ENCODE measurements at places on chromosomes 6 and 20. TPM values are rescaled to one million over a fixed set of nuclear protein-coding genes. Genes with fewer than 3 reads are reported as not detected.

The DNMT3B gene
- 3.3 TPM for total RNA-seq

The ITCH gene
- 25.4 TPM for total RNA-seq

The CASS4 gene
- total RNA-seq, result 0.06 TPM

DNA sequence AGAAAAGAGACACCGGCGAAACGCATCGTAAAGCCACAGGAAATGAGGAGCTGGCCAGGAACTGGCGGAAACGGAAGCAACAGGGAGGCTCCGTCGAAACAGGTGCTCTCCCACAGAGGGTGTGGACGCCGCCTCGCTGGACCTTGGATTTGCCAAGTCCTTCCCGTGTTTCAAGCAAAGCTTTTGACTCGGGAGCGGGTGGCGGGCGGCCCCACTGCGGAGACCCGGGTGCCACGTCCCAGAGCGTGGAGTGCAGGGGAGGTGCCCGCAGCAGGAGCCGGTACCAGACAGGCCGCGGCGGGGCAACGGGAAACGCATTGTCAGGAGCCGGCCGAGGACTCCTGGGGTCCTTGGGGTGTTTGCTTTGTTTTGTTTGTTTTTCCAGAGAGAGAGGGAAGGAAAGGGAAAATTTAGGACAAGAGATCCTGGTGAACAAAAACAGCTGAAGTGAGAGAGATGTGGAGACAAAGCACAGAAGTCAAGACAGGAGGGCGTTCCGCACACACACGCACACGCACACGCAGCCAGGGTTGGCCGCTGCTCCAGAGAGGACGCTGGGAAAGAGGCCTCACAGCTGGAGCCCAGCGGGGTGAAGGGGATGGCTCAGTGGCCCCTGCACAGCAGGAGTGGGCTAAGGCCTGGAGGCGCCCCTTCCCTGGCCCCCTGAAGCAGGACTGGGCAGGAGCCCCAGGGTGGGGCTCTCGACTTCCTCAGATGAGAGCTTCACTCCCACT lies 50.9 kb upstream of the CHRNA4 start:
- no peak for DNase-seq

GRCh38 chr6:128655978-128656498 lies 135.6 kb upstream of the PTPRK start:
- peak; percentile 58 for DNase-seq

DNA sequence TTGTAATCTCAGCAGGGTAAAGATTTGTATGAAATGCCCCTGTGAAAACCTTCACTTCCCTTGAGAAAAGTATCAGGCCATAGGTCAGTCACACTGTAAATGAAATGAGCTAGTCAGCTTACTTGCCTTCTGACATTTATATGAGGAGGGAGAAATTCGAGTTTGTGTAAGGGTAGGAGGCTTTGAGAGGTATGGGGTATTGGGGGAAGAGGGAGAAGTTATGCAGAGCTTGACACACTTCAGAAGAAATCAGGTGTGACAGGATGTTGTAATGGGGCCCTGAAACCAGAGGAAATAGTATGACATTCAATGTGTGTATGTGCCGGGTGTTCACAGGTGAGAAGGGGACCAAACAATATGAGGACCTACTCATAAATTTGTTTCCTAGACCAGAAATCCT lies 64.2 kb upstream of the CCN6 start:
- no peak for DNase-seq

DNA sequence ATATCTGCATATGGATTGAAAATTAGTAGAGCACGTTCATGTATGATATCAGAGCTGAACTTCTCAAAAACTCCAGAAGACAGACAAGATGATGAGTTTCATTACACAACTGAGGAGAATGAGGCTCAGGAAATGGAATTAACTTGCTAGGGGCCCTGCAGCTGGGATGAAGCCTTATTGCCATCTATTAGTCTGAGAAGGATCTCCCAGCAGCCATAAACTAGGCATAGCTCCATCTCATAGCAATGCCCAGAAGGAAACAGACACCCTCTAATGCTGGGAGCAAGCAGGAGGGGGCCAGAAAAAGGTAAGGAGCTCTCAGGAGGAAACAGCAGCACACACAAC lies 18.0 kb downstream of the TFEB start:
- DNase-seq, result no peak

DNA sequence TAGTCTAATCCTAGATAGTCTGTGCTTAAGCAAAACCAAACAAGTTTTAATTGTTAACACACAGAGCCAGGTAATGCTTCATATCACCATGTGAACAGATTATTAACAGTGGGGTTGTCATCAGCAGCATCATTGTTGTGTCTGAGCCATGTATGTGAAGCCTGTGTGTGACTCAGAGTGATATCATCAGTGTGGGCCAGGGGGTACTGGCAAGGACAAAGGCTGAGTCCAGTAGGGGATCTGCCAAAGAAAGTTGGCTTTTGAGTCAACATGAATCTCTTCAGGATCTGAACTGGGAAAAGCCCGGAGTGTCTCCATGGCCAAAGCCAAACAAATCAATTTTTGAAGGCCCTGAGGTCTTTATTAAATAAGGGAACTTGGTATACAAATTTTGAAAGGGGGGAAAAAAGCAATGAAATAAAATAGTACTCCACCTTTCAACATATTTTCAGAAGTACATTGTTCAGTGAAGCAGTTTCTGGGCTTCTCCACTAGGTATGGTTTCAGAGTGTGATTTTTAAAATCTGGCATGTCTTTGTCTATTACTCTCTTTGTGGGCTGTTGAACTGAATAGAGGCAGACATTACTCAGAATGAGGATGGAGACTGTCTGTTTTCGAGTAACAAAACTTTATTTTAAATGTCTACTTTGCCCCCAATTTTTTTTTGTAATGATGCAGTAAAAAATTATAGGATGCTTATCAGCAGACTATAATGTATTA lies 444.2 kb upstream of the JAG1 start:
- DNase-seq, result peak; percentile 8

DNA sequence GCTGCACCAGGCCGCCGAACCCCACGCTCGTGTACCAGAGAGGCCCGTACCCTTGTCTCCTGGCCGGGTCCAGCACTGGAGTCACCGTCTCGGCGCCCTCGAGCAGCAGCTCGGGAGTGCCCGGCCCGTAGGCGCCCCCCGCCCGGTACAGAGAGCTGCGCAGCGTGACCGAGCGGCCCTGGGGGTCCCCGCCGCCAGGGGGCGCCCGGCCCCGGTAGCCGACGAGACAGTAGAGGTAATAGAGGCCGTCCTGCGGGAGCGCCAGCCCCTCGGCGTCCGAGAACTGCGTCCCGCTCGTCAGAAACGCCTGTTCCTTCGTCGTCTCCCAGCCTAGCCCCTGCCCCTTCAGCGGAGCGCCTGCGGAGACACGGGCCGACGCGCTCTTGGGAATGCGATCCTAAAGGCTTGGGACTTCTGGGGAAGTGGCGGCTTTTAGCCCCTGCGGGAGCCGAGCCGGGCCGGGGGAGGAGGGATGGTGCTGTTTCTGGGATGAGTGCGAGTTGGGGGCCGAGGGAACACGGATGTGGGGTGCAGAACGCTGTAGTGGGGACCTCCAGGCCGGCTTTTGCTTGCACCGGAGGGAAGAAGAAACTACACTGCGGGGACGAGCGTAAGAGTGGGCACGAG lies 1.3 kb downstream of the LTB start:
- DNase-seq, result peak; percentile 53

DNA sequence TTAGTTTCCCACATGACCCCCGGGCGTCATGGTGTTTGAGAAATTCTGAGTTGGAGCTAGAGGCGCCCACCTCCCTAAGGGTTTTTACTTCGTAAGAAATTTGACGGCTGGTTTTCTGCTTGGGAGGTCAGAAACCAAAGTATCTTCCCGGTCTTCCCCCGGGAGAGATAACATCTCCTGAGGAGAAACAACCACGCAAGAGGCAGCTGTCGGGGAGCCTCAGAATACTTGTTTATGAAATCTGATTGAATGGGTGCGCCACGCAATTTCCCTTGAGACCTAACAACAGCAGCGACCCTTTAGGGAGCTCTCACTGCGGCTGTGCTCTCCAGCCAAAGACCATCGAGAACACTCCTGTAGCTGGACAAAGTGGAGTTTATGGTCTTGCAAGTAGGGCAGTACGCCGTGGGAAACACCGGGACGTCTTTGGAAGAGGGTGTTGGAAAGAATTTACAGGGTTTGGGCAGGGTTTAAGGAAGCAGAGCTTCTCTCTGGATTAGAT lies 608 bp upstream of the EIF2S2 start:
- DNase-seq, result peak; percentile 6

DNA sequence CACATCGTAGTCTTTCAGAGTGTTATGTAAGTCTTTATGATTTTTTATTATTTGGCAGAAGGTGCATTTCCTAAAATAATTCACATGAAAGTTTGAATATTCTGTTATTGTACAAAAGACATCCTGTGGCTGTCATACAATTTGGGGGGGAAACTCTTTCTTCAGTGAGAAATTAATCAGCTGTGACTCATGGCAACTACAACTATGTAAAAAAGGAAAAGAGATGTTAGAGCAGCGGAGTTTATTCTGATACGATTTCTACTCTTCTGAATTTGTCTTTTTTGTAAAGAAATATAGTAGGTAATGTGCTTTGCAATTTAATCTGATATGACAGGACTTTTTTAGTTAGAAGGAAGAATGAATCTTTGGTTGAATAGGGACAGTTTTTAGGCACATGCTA lies 14.2 kb downstream of the COL19A1 start:
- DNase-seq, result no peak

- no peak for DNase-seq
Measured at GRCh38 chr6:19408331-19408730, 428.8 kb upstream of the ID4 start.

DNA sequence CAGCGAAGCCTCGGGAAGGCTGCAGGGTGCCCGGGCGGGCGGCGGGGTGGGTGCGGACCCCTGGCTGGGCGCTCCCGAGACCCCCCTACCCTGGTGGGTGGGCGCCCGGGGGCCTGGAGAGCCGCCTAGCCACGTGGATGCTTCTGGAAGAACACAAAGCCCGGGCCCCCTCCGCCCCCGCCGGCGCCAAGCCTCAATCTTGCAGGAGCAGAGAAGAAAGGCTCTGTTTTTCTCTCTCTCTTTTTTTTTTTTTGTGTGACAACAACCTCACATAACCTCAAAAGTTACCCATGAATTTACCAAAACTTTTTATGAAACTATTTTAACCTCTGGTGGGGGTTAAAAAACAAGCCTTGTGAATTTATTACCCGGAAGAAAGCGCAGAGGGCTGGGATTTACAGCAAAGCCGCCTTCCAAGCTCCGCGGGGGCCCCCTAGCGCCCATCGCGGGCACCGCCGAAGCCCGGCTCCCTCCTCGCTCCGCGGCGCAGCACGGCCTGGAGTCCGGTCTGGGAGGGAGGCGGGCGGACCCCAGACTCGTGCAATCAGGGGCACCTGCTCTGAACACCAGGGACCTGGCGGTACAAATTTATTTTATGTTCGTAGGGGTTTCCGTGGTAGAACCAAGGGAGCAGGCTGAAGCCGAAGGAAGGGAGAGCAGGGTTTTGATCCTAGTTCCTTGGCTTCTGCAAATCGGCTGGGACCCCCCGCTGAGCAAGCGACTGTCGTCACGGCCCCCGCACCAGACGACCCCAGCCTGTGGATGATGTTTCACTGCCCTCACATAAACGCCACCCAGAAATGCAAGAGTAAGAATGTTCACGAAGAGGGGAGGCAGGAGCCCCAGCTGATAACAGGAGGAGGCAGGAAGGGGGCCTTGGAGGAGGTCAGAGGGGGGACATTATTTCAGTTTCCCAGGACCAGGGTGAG lies 58.9 kb downstream of the ZNF831 start:
- peak; percentile 44 for DNase-seq

DNA sequence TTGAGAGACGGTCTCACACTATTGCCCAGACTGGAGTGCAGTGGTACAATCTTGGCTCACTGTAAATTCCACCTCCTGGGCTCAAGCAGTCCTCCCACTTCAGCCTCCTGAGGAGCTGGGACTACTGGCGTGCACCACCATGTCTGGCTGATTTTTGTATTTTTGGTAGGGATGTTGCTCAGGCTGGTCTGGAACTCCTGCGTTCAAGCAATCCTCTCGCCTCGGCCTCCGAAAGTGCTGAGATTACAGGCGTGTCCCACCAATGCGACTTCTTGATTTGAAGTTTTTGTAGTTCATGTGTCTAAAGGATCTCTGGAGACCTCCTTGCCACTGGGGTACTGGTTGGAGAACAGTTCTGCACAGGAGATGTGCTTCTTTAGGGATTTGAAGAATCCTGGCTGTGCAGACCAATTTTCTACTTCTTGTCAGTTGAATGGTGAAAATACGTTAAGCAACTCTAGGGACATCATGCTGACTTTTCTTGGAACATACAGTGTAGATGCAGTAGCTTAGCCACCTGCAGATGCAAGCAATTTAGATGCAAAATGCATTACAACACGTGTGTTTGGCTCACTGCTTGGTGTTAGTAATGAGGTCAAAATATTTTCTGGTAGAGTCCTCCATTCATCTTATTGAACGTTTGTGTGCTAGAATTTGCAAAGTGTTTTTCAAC lies 28.2 kb downstream of the SYTL3 start:
- no peak for DNase-seq

GRCh38 chr6:76703786-76704185 lies 631.3 kb upstream of the IMPG1 start:
- DNase-seq, result no peak

GRCh38 chr20:10318291-10319024 lies 99.8 kb downstream of the SNAP25 start:
- DNase-seq, result no peak
